ENCODE measurements at places on chromosomes 2 and 18.

DNA sequence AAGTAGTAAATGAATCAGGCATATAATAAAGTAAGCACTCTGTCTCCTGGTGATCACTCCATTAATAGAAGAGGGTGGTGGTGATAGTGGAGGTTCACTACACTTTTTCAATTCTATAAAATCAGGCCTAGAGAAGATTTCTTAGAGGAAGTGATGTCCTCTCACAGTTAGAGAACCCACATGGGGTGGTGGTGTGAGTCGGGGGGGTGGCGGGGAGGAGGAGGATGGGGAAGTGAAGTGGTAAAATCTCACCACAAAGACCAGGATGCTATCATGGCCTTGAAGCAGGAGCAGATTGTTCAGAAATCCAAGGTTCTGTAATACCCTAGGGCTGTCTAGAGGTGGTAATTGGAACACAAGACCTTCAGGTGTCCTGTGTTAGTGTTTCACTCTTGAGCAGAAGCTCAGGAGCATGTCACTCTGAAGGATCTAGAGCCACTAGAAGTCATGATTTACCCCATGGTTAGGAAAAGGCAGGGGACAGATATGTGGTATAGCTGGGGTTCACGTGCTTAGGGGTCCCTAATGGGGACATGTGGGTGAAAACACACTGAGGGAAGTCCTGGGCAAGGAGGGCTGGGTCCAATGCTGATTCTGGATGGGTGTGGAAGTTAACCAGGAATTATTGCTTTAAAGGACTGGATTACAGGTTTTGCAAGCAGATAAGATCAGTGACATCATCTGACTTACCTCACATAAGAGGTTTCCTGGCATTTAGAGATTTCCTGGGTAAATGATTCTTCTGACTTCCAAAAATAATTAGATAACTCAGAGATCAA, 31.0 kb downstream of the RNF125 start:
- no peak for DNase-seq

GRCh38 chr2:240935103-240935876, 29.2 kb downstream of the CROCC2 start:
- no peak for DNase-seq

- no peak for DNase-seq
Measured at GRCh38 chr2:107621186-107622165, 205.2 kb upstream of the RGPD4 start.

GRCh38 chr2:15174567-15174966, 386.6 kb downstream of the NBAS start:
- DNase-seq: no peak

DNA sequence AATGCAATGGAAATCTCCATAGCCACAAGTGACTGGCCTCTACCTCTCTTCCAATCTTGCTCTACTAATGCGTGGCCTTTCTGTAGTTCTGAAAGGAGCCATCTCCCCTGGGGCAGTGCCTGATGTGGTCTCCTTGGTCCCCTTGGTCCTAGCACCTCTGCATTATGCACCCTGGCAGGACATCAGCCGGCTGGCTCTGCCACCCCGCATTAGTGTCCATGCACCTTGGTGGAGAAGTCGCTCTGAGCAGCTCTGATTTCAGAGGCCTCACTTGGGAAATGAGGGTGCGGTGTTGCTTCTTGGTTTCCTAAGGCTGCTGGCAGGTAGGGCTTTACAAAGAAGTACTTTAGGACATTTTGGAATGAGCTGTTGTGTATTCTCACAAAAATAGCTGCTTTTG, 317.9 kb downstream of the GBX2 start:
- DNase-seq: no peak

DNA sequence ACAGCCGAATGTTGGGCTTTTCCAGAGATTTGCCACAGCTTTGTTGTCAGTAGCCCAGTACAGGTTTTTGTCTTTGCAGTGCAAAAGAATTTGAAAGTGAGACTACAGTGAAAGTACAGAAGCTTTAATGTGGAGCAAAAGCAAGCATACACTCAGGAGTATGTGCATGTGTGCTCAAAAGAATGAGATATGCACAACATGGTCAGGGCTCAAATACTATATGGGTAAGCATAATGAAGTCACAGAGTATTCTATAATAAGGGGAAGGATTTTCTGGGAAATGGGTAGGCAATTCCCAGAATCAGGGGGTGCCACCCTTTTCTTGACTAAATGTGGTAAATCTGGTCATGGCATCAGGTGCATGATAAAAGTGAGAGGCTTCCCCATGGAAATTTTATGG, 72.1 kb upstream of the SULT1C3 start:
- no peak for DNase-seq

Measured in cortex of kidney (tissue), 1 donor.